HS-5 (cell line): ENCODE measurements at places on chromosomes 16 and 17.
A peak's percentile ranks its signal among the peaks of the same experiment; 100 is the strongest.

GRCh38 chr17:17525956-17526355, 29.8 kb upstream of the RASD1 start:
- no peak for DNase-seq

GRCh38 chr17:51032850-51033249, 87.8 kb downstream of the SPAG9 start:
- no peak for DNase-seq

DNA sequence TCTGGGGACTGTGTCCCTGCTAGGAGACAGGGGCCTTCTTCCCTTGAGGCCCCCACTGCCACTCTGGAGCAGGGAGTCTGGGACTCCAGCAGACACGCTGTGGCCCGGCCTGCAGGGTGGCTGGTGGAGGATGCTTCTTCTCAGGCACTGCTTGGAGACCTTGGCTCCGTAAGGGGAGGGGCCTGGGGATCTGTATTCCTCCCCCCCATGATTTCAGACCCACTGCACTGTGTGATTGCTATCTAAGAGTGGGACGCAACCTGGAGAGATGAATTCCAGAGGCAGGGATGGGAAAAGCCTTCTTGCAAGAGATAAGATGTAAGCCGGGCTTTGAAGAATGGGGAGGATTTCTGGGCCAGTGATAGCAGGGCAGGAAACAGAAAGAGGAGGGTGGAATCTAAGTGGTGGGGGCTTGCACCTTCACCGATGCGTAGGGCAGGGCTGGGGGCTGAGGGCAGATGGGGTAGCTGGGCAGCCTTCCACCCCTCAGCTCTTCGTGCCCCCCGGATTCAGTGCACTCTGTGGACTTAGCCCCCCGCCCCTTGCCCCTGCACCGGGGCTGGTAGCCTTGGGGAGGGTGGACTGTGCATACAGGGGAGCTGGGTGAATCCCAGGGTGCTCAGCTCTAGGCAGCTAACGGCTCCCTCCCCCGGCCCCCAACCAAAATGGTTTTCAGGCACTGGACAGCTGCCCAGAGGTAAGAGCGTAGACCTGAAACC, 5.2 kb upstream of the GSE1 start:
- no peak for DNase-seq

DNA sequence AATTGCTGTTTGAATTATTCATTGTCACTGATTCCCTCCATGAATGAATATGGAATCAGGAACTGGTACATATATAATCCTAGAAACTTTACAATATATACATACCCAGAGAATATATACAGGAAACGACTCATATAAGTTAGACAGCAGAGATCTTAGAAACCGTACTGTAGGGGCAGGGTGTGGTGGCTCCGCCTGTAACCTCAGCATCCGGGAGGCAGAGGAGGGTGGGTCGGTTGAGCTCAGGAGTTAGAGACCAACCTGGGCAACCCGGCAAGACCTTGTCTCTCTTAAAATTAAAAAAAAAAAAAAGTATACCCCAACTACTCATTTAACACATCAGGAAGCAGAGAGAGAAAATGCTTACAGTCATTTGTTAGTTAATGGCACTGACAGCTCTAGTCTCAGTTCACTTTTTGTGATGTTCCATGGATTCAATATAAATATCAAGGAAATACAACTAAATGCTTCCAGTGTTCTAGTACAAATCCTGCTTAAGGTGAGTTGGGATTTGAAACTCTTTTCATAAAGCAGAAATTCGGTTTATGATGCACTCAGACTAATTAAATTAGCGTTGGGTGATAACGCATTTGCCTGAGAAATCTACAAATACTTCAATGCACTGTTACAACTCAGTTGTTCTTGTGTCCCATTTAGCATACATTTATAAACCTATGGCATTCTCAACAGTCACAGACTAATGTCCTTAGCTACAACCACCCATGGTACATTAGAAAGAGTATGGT, 5.6 kb downstream of the GLG1 start:
- no peak for DNase-seq

- DNase-seq: no peak
Observed at GRCh38 chr16:83979441-83979840, 11.4 kb downstream of the NECAB2 start.

DNA sequence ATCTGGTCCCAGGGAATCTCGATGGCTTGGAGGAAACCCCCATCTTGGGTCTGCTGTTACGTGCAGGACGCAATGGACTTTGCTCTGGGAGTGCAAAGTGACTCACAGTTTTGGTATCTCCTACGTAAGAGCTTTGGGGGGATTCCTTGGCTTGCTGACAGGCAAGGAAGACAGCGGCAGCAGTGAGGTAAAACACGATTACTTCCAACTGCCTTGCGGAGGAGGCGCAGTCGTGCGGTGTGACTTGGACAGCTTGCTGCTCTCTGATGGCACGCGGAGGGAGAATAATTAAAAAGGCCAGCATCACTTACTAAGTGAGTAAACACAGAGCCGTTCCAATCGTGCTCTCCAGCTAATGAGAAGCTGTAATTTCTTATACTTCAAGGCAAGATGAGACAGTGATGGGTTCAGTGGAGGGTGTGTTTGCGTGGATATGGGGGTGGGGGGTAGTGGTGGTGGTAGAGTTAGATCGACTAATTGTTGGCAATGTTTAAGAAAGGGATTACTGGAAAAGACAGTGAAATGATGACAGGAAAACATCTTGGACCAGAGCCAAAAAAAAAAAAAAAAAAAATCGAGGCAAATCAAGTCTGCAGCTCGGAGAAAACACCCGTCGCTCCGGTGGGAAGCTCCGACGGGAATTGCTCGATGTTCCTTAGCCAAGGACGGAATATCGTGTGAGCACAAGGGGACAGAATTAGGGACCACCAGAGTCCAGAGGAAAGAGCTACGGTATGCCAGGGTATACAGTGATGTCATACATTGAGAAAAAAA, 184.8 kb upstream of the ZFHX3 start:
- DNase-seq: peak; percentile 90

DNA sequence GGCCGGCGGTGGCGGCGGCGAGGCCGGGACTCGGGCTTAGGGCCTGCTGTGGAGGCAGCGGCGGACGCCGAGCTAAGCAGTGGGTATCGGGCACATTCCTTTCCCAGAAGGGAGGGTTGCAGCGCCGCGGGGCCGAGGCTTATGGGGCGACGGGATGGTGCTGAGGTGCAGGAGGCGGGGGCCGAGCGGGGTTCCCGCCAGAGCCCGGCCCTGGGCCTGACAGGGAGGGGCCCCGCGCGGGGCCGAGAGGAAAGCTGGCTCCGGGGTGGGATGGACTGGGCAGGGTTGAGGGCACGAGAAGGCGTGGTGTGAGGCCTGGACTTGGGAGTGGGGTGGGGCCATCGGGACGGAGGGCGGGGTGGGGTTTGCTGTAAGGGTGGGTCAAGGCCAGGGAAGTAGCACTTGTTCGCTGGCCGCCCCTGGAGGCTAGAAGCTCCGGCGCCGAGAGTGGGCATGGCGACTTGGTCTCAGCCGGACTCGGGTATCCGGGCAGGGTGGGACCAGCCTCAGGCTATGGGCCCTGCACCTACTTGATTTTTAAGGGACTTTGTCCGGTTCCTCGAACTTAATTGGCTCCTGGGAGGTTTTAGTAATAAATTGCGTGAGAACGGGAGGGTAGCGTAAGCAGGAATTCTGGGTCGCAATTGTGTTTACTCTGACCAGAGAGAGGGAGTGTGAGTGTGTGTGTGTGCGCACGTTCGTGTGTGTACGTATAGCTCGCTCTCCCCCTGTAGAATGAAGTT, 396 bp downstream of the NFE2L1 start:
- peak; percentile 81 for DNase-seq

- no peak for DNase-seq
Observed at GRCh38 chr17:14038206-14038605, 31.1 kb upstream of the COX10 start.

- no peak for DNase-seq
Observed at GRCh38 chr16:79408355-79408754, 192.2 kb downstream of the MAF start.

- no peak for DNase-seq
Observed at GRCh38 chr16:84048270-84048669, 5.7 kb upstream of the SLC38A8 start.

DNA sequence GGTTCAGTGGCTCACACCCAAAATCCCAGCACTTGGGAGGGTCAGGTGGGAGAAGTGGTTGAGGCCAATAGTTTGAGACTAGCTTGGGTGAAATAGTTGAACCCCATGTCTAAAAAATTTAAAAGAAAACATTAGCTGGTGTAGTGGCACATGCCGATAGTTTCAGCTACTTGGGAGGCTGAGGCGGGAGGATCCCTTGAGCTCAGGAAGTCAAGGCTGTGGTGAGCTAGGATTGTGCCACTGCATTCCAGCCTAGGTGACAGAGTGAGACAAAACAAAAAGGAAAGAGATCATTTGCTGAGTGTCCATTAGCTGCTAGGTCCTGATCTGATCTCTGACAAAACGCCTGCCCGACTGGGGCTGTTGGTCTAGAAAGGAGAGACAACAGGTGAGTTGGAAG, 14.1 kb upstream of the DBNDD1 start:
- DNase-seq: no peak

DNA sequence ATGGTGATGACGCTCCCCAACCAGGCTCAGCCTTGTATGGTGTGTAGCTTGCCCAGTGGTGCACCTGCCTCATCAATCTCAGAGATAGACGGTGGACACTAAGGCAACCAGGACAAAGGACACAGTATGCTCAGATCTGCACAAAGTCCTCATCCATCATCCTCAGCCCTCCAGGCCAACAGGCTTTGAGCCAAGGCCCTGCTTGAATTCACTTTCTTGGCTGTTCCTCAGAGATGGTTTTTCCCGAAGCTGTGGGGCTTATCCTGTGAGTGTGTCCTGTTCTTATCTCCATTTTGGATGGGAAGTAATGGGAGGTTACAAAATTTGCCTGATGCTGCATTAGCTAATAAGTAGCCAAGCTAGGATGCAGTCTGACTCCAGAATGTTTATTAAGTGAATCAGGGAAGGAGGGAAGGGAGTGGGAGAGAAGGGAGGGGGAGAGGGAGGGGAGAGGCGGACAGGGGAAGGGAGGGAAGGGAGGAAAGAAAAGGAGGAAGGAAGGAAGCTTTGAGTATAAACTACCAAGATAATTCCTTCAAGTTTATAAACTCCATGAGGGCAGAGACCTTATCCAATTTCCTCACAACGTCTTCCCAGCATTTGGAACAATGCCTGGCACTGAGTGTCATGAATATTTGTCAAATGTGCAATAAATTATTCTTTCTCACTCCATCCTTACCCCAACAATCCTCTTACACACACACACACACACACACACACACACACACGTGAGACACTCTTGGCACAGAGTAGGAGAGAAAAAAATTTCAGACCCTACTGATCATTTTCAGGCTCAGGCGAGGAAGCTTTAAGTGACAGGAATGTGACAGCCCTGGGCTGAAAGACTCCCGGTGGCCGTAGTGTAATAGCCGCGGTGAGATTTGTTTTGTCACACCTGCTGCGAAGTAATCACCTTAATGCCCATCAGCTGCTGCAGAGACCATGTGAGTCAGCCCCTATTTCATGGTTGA, 84.3 kb downstream of the BMERB1 start:
- no peak for DNase-seq

- DNase-seq: no peak
Observed at GRCh38 chr17:8016632-8017424, 14.4 kb downstream of the GUCY2D start.
